Lung microvascular endothelial cell (primary cell): ENCODE measurements at places on chromosomes 1 and 21. TPM values are rescaled to one million over a fixed set of nuclear protein-coding genes. Genes with fewer than 3 reads are reported as not detected.

Gene TDRD5
- 0.20 and 0.22 TPM in 2 replicates for total RNA-seq

Gene RAB42
- 3.2 and 3.9 TPM in 2 replicates for total RNA-seq

- no peak for DNase-seq
Measured at GRCh38 chr1:189607477-189608096, 870.1 kb downstream of the BRINP3 start.

Gene RASSF5
- total RNA-seq, result under 0.01 and 0.22 TPM in 2 replicates

Gene SPRR2A
- total RNA-seq, result not detected in 2 replicates

Gene DEDD
- 23.1 and 31.9 TPM in 2 replicates for total RNA-seq

- DNase-seq, result no peak
Measured at GRCh38 chr1:233730809-233731208, 116.9 kb downstream of the KCNK1 start.

Gene SPATA1
- total RNA-seq, result 0.22 and 0.99 TPM in 2 replicates

DNA sequence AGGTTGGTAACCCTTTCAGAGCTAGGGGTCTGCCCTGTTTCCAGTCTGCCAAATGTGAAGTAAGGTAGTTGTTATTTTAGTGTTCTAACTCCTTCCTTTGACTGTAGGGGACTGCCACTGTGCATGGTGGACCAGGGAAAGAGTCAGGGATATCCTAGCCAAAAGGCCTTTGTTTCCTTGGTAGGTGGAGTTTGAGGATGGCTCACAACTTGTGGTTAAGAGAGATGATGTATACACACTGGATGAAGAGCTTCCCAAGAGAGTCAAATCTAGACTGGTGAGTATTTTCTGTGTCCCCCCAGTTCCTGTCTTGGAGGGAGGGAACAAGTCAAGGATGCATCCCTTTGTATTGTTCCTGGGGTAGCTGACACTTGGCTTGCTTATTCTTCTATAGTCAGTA is 3.5 kb upstream of the ST3GAL3 start:
- DNase-seq, result no peak

Gene USH2A
- total RNA-seq, result not detected in 2 replicates

DNA sequence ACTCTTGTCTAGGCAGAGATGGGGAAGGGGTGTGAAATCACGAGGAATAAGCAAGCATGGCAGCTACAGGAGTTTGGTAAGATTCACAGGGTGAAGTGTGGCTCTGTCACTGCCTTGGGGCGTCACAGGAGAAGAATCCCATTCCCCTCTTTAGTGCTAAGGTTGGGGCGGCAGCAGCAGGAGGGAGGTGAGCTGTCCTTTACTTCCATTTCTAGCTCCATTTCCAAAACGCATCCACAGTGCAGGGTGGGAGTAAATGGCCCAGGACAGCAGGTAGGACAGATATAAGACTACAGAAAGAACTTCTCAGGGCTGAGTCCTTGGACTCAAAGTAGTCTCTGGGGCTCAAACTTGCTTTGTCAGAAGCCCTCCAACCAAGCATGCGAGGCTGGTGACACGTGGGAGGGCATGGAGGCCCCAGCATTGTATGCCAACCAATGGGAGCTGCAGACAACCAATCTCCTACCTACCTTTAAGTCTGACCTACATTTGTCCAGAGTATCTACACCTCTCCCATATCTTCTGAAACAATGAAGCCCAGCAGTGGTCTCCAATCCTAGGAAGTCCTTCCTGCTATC is 8.5 kb downstream of the MEF2D start:
- DNase-seq, result no peak

Gene RGS7
- under 0.01 and 0.22 TPM in 2 replicates for total RNA-seq
